ENCODE measurements at places on chromosomes 7 and 10.
A peak's percentile ranks its signal among the peaks of the same experiment; 100 is the strongest.

DNA sequence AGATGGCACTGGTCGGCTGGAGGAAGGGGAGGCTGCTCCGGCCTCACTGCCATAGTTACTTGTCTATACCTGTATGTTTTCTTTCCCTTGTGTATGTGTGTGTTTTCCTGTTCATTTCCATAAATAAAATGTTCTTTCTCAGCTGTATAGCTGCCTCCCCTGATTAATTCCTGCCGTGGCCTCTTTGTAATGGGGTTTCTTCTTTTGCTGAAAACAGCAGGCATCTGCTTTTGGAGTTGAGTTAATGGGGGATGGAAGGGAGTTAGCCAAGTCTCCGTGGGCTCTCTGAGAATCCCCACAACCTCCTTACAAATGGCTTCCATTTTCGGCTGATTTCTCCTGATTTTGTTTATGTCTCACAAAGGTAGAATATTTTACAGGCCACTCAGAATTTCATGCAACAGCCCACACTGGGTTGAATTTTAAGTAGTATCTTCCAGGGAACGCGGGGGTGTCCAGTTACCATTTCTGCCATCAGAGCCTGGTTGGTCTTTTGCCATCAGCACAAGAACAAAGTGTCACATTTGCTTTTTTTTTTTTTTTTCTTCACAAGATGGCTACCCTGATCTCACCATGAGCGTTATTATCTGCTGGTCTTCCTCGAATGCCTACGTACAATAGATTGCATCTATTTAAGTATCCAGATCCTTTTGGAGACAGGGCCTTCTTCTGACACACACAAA is 88.1 kb upstream of the NRP1 start:
- no peak for DNase-seq

- no peak for DNase-seq
These were observed 14.9 kb downstream of the PFKFB3 start for GRCh38 chr10:6217611-6218010.

GRCh38 chr7:130865408-130866236 is 131.6 kb upstream of the KLF14 start:
- no peak for DNase-seq

GRCh38 chr10:28241741-28242399 is 61.0 kb downstream of the MPP7 start:
- DNase-seq = no peak

- no peak for DNase-seq
These were observed 14.3 kb downstream of the PTPRN2 start for GRCh38 chr7:158573310-158573709.

DNA sequence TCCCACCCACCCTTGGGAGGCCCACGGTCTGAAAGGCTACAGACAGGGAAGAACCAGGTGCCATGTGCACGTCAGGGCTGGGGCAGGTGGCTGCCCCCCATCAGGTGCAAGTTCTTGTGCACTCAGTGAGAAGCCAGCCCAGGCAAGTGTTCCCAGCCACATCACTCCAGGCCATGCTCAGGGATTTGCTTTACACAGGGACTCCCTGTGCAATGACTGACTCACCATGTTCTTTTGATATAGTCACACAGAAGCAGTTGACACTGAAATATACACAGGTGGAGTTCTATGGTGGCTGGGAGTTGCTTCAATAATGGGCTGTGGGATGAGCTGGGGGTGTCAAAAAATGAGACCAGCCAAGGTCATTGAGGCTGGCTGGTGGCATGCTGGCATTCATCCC is 8.0 kb upstream of the CHST15 start:
- no peak for DNase-seq

DNA sequence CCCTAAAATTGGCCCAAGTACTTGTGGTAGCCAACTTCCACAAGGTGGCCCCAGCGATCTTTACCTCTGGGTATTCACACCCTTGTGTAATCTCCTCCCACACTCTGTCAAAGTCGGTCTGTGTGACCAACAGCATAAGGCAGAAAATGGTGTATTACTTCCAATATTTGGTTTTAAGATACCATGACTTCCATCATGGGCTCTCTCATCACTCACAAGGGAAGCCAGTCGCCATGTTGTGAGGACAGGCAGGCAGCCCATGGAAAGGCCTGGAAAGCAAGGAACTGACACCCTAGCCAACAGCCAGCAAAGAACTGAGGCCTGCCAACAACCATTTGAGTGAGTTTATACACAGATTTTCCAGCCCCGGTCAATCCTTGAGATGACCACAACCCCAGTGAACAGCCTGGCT is 91.0 kb upstream of the KMT2E start:
- DNase-seq = peak; percentile 53

DNA sequence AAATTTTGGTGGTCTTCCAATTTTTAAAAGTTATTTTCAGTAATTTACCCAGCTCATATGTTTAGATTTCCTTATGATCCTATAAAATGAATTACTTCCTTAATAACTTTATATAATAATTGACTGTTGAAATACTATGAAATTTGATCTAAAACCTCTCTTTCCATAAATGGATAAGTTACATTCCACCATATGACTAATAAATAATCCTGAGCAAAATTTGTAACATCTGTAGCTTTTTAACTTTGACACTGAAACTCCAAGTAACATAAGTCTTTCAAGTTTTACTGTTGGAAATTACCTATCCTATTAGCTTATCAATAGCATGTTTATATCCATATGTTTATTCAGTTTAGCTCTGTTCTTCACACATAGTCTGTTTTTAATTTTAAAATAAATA is 85.3 kb downstream of the HECTD2 start:
- no peak for DNase-seq

- no peak for DNase-seq
These were observed 13.5 kb downstream of the GCC1 start for GRCh38 chr7:127571741-127572505.

DNA sequence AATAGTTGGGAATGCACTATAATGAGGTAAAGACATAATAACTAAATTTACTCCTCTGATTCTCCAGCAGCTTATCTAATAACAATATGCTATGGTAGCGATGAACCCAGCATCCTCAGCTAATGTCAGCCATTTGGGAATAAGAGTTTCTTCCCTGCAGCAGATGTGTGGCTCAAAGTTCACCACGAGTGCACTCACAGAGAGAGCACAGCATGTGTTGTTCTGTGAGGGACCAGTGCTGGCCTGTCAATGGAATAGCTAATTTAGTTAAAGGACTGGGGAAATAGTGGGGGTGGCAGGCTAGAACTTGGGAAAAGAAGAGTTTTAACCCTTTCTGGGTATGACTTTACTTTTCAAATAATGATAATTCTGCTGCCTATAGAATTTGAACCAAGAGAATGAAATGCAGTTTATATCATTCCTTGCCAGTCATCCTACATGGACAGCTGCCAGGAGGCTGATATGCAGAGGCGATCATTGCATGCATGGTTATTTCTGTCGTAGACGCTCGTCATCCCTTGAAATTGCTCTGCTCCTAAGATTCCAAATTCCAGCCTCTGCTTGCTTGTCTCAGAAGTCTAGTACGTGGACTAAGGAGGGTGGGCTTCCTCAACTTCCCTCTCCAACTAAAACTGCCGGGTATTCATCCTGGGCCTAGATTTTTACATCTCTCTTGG is 355.6 kb downstream of the RNLS start:
- no peak for DNase-seq

GRCh38 chr7:151509670-151510333 is 9.9 kb downstream of the RHEB start:
- no peak for DNase-seq

DNA sequence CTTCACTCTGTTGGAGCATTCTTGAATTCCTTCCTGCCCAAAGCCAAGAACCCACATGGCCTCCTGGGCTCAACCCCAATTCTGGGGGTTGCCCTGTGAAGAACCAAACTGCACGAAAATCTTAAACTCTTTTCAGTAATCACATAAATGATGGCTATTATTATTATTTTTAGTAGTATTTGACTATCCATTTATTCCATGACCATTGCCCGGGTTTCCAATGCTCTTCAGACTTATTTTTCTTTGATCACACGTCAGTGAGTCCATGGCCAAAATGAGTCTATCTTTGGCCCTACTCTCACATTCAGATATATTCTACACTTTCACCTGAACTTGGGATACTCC is 185.9 kb downstream of the AVL9 start:
- no peak for DNase-seq

DNA sequence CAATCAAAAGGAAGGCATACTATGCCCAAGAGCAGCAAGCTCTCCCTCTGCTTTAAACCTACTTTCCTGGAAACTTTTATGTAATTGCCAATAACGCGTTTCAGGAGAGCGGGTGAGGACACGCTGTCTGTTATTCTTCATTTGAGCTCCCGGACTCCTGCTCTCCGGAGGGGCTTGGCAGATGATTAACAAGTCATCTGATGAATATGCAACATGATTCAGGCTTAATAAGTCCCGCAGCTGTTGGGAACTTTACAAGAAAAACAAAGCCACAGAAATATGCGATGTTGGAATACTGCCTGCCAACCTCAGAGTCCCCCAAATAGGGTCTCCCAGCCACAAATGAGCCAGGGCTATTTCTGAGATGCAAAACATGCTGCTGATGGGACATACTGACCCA is 348.0 kb downstream of the GPAM start:
- DNase-seq = no peak

DNA sequence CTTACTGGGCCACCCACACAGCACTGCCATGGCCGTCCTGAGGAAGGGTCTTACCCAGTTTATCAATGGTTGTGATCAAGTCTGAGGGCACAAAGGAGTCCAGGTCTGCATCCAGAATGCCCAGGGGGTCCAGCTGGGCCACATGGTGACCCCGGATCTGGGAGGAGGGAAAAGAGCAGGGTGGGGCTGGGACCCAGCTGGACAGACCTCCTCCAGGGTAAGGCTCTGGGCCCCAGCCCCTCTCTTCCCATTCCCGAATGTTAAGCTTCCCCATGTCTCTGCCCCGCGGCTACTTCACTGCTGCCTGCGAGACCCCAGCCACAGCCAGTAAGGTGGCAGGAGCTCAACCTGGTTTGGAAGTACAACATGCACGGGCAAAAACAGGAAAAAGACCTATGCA is 9.5 kb downstream of the OGDHL start:
- DNase-seq = no peak

GRCh38 chr7:29884399-29885272 is 78.3 kb downstream of the WIPF3 start:
- DNase-seq = no peak

- DNase-seq = no peak
These were observed 2.7 kb downstream of the MXI1 start for GRCh38 chr10:110209926-110210673.

GRCh38 chr7:41893656-41894055 is 190.8 kb upstream of the INHBA start:
- DNase-seq = no peak
